ENCODE measurements at places on chromosomes 11 and 22. TPM values are rescaled to one million over a fixed set of nuclear protein-coding genes. Genes with fewer than 3 reads are reported as not detected.
A peak's percentile ranks its signal among the peaks of the same experiment; 100 is the strongest.

LMNTD2 gene
- total RNA-seq, result 32.5 TPM

SLC25A18 gene
- 0.91 TPM for total RNA-seq

TNNT3 gene
- 13.1 TPM for total RNA-seq

YAP1 gene
- 179 TPM for total RNA-seq

DNA sequence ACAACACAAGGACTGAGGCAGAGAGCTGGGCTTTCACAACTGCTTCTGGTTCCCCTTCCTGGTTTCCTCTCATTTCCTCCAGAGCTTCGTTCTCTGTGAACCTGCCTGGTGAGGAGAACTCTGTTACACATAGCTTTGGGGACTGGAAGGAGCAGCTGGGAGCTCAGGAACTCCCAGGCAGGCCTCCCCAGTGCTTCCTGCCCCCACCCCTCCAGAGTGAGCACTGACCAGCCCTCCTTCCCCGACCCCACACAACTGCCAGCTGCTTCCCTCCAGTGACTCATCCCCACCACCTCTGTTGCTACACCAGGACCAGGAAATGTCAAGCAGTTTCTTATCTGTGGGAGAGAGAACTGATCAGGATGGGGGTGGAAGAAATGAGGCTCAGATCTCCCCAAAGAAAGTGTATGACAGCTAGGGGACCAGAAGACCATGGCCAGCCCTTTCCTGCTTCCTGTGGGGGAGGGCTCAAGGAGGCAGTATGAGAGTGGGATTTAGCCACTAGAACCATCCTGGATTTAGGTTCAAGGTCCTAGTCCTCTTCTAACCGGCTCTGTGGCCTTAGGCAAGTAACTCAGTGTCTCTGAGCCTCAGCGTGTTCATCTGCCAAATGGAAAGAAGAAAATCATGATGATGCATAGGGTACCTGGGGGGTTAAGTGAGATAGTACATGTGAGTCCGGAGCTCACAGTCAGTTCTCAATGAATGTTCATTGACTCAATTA is 4.5 kb upstream of the TP53I11 start:
- H3K36me3 ChIP-seq, result no peaks in the 10 kb centered on the region
- no peaks in the 10 kb centered on the region for H3K27me3 ChIP-seq
- peak; percentile 81 for DNase-seq

- H3K36me3 ChIP-seq, result no peaks in the 10 kb centered on the region
- no peaks in the 10 kb centered on the region for H3K4me1 ChIP-seq
- H3K4me3 ChIP-seq, result no peak overlapping the region
- no peak overlapping the region for H3K27ac ChIP-seq
- DNase-seq, result no peak
These were observed 161.9 kb downstream of the INSC start for GRCh38 chr11:15276621-15277020.

GRCh38 chr22:36315325-36315724 is 62.4 kb downstream of the APOL1 start:
- H3K27ac ChIP-seq, result no peak overlapping the region
- H3K36me3 ChIP-seq, result peaks cover 98% of the 10 kb centered on the region
- peaks cover 5% of the 10 kb centered on the region for H3K4me1 ChIP-seq
- H3K4me3 ChIP-seq, result no peak overlapping the region
- DNase-seq, result no peak

DNA sequence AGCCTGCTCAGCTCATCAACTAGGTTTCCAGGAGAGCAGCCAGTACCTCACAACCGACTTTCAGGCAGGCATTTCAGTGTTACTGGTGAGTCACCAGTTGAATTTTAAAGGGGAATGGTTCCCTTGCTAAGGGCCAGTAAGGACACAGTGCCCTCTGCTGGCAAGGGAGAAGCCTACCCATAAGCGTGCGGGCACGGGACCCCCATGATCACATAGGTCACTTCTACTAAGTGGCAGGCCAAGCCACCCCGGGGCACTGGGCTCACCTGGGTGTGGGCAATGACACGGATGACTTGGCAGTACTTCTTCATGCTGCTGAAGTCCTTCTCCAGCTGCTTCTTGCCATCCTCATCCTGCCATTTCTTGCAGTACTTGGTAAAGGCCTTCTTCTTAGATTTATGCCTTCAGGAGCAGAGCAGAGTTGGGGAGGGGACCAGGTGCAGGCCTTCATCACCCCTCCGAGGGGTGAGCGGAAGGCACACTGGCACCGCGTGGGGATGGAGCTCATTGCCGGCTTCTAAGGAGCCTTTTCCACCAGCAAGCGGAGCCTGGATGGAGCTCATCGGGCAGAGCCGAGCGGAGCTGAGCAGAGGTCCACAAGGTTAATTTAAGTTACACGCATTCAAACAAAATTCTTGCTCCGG is 2.9 kb downstream of the RPL3 start:
- peaks cover 35% of the 10 kb centered on the region for H3K4me1 ChIP-seq
- H3K27me3 ChIP-seq, result no peaks in the 10 kb centered on the region
- H3K27ac ChIP-seq, result peak overlapping the region; percentile 99

DNA sequence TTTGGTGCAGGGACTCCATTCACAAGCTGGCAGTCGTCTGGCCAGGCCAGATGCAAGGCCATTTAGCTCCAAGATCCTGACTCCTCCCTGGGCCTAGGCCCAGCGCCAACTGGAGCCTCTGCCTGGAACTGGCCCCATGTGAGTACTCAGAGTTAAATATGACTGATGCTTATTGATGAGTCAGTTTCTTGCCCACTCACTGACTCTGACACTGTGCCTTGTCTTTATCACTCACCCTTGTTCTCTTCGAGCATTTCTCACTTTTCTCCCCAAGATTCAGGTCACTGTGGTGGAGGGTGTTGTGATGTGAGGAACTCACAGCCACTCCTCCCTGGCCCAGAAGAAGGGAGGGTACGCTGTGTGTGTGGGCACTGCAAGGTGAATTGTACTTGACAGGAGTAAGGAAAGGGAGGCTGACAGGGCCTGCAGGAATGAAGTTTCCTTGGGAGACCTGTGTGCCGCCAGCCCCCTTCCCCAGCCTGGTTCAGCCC is 23.2 kb upstream of the ST3GAL4 start:
- H3K4me1 ChIP-seq, result peaks cover 6% of the 10 kb centered on the region
- no peaks in the 10 kb centered on the region for H3K36me3 ChIP-seq
- no peak overlapping the region for H3K4me3 ChIP-seq

DNA sequence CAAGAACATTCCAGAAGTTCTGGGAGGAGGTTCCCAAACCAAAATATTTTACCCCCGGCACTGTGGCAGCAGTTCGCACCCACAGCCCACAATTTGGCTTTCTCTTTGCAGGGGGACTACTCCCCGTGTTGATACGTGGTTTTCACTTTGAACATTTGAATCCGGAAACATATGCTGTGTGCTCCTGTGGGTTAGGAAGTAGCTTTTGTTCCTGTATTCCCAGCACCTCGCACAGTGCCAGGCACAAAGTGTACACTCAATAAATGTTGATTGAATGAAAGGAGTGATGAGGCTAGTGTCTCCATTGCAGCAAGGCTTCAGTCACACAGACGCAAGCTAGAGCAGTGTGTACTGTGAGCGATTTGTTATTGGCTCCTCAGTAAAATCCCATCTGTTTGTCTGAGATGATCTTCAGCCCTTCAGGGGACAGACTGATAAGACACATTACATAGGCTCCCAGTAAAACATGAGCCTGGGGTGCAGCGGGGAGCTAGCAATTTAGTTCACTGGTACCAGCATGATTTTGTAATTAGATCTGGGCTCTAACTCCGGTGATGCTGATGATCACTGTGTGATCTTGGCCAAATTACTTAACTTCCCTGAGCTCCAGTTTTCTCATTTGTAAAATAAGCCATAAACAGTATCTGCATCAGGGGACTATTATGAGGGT is 2.2 kb downstream of the LAYN start:
- DNase-seq, result no peak
- H3K4me1 ChIP-seq, result peaks cover 15% of the 10 kb centered on the region
- H3K36me3 ChIP-seq, result no peaks in the 10 kb centered on the region
- no peak overlapping the region for H3K4me3 ChIP-seq
- peaks cover 12% of the 10 kb centered on the region for H3K27me3 ChIP-seq

DNA sequence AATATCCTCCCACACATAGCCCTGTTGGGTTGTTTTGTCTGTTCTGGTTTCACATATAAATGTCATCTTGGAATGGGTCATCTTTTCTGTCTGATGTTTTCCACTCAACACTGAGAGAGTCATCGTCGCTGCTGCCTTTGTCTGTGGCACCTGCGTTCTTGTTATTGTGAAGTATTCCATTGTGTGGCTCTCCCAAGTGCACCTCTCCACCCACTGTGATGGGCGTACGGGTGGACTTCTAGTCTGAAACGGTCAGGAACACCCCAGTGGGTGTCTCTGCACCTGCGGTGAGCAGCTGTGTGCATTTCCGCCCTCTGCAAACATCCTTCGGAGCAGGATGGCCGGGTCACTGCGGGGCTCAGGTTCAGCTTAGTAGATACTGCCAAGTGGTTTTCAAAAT is 34.5 kb upstream of the RTL6 start:
- no peaks in the 10 kb centered on the region for H3K27me3 ChIP-seq
- H3K4me3 ChIP-seq, result no peak overlapping the region
- H3K27ac ChIP-seq, result no peak overlapping the region
- H3K4me1 ChIP-seq, result no peaks in the 10 kb centered on the region
- DNase-seq, result no peak
- no peaks in the 10 kb centered on the region for H3K36me3 ChIP-seq

DNA sequence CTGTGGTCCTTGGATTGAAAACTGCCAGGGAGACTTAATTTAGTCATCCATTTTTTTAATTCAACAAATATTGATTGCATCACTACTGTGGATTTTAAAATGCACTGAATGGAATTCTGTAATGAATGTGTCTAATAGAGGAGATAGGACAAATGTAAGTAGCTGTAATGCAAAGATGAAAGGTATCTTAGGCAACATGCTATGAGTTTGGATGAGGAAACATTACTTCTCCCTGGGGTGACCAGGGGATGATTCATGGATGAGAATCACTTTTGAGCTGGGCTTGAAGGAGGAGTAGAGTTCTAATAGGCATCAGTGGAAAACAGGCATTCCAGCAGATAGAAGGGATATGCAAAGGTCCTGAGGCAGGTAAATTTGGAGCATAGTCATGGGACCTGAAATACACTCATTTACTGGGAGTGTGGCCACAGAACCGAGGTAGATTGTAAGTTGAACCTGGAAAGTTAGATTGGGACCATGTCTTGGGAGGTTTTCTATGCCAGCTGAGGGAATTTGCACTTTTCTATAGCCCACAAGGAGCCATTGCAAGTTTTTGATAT is 43.4 kb downstream of the PKNOX2 start:
- no peak overlapping the region for H3K4me3 ChIP-seq
- H3K36me3 ChIP-seq, result no peaks in the 10 kb centered on the region
- H3K27ac ChIP-seq, result no peak overlapping the region
- H3K4me1 ChIP-seq, result no peaks in the 10 kb centered on the region
- H3K27me3 ChIP-seq, result no peaks in the 10 kb centered on the region

DNA sequence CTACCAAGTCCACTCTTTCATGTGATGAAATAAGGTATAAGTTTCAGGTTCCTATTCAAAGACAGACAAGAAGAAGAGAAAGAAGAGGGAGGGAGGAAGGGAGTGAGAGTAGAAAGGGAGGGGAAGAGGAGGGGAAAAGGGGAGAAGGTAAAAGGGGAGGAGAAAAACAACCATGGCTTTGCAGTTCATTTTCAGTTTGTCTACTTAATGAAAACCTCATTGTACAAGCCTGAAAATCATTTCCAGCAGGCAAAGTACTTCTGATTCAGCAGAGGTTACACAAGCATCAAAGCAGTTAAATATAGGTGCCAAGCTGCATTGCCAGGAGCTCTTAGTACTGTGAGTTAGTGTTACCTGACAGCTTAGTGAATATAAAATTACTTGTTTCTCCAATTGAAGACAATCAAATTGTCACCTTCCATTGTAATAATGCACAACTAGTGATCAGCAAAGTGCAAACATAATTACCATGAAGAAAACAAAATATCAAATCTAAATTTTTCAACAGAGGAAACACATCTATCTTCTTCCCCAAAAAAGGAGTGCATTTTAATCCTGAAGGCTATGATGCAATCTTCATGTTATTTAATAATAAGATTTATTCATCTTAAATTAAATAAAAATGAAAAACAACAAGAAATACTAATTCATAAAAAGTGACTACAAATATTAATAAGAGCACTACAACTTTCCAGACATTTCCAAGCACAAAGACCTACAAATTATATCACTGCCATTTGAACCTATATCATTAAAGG is 8.2 kb downstream of the SOX6 start:
- H3K4me3 ChIP-seq, result no peak overlapping the region
- no peaks in the 10 kb centered on the region for H3K36me3 ChIP-seq
- H3K27ac ChIP-seq, result no peak overlapping the region
